ENCODE measurements at places on chromosomes 4 and X.

DNA sequence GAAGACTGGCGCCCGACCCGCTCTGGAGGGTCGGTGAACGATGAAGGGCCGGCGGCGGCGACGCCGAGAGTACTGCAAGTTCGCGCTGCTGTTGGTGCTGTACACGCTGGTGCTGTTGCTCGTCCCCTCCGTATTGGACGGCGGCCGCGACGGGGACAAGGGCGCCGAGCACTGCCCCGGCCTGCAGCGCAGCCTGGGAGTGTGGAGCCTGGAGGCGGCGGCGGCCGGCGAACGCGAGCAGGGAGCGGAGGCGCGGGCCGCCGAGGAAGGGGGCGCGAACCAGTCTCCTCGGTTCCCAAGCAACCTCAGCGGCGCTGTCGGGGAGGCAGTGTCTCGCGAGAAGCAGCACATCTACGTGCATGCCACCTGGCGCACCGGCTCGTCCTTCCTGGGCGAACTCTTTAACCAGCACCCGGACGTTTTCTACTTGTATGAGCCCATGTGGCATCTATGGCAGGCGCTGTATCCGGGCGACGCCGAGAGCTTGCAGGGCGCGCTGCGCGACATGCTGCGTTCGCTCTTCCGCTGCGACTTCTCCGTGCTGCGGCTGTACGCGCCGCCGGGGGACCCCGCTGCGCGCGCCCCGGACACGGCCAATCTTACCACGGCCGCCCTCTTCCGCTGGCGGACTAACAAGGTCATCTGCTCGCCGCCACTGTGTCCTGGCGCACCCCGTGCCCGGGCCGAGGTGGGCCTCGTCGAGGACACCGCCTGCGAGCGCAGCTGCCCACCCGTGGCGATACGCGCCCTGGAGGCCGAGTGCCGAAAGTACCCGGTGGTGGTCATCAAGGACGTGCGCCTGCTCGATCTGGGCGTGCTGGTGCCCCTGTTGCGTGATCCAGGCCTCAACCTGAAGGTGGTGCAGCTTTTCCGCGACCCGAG is 568 bp downstream of the CHST7 start:
- DNase-seq: no peak

DNA sequence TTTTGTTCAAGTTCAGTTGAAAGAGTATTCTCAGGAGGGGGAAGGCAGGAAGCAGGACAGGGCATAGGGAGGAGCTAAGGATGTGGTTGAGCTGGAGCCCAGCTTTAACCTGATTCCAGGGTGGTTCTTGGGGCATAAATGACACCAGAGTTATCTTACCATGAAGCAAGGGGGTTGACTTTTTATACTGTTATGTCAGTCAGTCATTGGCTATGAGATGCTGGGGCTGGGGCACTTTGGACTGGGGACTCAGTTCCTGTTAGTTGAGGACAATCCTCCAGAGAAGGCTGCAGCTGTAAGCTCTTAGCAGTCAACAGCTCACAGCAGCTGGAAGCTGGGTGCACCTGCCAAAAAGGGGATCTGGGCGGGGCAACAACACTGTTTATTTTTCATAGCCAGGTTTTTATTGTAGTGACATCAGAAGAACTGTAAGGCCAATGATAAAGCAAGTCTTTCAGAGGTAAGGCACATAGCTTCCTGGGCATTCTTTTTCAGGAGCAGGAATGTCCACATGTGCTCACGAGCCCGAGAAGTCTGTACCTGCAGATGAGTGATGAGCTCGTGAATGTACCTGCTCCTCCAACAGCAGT is 78.5 kb downstream of the MID1IP1 start:
- no peak for DNase-seq

GRCh38 chr4:187118602-187119120 is 395.0 kb upstream of the FAT1 start:
- no peak for DNase-seq

DNA sequence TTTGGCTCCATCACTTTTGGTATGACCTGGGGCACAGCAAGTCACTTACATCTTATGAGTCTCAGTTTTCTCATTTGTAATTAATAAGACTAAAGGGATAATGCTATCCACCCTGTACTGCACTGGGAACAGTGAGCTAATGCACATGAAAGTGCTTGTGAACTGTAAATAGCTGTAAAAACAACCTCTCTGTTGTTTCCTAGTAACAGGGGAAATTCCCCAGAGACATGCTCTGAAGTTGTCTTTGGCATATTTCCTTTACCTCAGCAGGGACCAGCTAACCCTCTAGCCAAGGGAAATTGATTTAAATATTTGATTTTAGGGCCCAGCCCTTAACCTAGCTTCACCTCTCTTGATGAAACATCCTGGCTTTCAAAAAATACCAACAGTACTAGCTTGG is 6.1 kb upstream of the CYSLTR1 start:
- no peak for DNase-seq

- no peak for DNase-seq
Measured at GRCh38 chrX:107574711-107575110, 53.6 kb upstream of the PRPS1 start.

- no peak for DNase-seq
Measured at GRCh38 chr4:134470544-134470943, 269.0 kb upstream of the PABPC4L start.

DNA sequence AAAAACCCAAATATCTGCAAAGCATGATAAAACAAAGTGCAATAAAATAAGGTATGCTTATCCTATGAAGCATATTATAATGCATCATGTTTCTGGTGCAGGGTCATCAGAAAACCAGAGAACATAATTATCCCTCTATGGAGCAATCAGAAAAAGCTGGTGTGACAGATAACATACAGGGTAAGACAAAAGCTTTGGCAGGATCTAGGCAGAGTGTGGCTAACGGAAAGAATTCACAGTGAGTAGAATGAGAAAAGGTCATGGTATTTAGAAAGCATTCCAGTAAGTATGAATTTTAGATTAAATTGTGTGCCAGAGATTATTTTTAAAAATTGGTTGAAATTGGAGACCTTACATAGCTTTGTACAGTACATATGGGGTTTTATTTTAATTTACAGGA is 29.0 kb upstream of the UGT2B4 start:
- no peak for DNase-seq

- no peak for DNase-seq
Measured at GRCh38 chr4:13516315-13516860, 27.9 kb downstream of the NKX3-2 start.

DNA sequence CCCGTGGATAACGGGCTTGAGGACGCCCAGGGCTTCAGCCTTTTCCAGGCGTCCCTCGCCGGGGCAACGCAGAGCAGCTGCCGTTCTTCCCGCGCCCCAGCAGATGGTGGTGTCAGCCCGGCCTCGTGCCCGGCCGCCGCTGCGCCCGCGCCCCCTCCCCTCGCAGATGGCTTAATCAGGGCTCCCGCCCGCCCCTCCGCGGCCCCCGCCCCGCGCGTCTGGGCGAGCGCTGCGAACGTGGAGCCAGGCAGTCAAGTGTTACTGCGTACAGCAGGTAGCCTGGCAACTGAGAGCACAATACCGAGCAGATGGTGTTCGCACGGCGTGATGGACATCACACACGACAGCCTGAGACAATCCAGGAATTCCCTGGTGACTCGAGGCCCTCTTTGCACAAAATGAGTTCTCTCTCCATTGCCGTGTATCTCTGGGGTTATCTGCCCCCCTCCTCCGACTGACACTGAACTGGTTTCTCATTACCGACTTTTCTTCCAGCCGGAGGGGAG is 69.3 kb downstream of the MGST2 start:
- DNase-seq: no peak

GRCh38 chrX:74500067-74500466 is 78.8 kb downstream of the SLC16A2 start:
- no peak for DNase-seq

GRCh38 chr4:176635372-176636261 is 157.1 kb downstream of the VEGFC start:
- DNase-seq: no peak

DNA sequence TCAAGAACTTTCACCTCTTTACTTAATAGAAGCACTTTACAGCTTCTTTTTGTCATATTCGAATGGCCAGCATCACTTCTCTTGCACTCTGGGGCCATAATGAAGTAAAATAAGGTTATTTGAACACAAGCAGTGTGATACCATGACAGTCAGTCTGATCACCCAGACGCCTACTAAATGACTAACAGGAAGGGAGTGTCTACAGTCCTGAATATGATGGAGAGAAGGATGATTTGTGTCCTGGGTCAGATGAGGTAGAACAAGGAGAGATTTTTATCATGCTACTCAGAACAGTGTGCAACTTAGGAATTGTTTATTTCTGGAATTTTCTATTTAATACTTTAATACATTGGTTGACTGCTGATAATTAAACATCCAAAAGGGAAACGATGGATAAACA is 284.2 kb upstream of the F9 start:
- no peak for DNase-seq

GRCh38 chrX:16604337-16604736 is 45.6 kb upstream of the S100G start:
- DNase-seq: no peak

DNA sequence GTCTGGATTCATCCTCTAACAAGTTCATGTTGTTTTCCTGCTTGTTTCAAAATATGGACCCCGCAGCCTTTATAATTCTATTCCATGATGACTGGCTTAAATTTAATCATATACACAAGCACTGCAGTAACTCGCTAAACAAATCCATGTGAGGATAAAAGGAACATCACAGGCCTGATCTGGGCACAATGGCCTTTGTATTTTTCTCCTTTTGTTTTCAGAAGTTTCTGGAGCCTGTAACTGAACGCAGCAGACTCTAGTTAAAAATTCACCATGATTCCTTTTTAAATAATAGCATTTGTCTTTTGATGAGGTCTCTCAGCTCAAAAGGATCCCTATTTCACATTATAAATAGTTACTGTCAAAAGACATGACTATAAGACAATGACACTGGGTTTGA is 30.2 kb upstream of the TMEM184C start:
- DNase-seq: no peak

DNA sequence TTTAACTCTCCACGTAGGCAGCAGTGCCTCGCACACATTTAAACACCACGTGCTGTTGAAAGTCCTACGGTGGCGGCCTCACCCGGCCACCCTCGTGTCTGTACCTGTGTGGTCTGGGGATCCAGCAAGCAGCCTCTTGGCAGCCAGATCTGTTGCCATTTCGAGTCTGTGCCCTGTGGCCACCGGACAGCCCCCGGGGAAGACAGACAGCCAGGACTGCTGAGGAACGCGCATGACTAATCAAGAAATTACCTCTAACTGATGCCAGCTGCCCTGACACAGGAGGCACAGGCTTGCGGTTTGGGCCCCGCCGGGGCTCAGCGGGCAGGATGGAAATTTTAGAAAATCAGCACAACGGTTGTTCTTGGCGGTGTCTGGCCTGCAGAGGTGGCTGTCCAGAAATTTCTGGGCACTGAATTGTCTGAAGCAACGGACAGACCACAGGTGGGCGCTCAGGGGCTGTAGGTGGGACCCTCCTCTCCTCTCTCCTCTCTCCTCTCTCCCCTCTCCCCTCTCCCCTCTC is 15.6 kb upstream of the ASMTL start:
- DNase-seq: no peak

DNA sequence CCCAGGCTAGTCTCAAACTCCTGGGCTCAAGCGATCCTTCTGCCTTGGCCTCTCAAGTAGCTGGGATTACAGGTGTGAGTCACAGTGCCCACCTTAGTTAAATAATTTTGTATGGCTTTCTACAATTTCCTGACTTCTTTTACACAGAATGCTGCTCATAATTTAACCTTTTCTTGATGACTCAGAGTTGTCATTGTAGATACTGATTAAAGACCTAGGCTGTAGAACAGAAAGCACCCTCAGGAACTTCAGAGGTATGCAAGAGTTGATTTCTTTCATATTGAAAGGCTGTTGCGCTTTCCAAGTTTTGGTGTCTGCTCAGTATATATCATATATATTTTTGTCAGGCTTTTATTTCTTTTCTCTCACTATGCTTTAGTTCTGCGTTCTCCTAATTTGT is 21.1 kb upstream of the GPR34 start:
- no peak for DNase-seq

Measured in vagina (tissue), 2 donors.